ENCODE measurements at places on chromosomes 13 and 19.
A peak's percentile ranks its signal among the peaks of the same experiment; 100 is the strongest.

GRCh38 chr13:30857018-30857417, 49.1 kb upstream of the MEDAG start:
- DNase-seq, result no peak

- DNase-seq, result no peak
These were observed 2.5 kb downstream of the VPS36 start for GRCh38 chr13:52447815-52448552.

GRCh38 chr13:50531917-50532899, 311.3 kb downstream of the DLEU7 start:
- DNase-seq, result no peak

DNA sequence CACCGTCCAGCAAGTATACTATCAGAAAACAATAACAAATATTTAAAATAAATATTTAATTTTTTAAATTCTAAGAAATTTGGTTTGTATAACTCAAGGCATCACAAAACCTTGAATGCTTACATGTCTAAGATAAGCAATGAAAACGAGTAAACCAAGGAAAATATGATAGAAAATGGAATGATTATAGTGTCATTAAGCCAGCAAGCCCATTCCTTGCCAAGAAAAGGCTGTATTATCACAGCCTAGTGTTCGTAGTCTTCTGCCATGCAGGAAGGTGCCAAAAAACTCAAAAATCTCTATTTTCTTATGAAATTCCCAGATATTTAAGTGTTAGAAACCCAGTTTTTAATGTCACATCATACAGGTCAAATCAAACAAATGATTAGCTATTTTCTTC, 136.4 kb downstream of the STOML3 start:
- no peak for DNase-seq

GRCh38 chr19:45975306-45976070, 1.8 kb upstream of the NOVA2 start:
- DNase-seq, result no peak

GRCh38 chr19:30428844-30429243, 56.7 kb downstream of the ZNF536 start:
- no peak for DNase-seq

GRCh38 chr13:111253365-111253872, 67.0 kb upstream of the TEX29 start:
- DNase-seq, result no peak

DNA sequence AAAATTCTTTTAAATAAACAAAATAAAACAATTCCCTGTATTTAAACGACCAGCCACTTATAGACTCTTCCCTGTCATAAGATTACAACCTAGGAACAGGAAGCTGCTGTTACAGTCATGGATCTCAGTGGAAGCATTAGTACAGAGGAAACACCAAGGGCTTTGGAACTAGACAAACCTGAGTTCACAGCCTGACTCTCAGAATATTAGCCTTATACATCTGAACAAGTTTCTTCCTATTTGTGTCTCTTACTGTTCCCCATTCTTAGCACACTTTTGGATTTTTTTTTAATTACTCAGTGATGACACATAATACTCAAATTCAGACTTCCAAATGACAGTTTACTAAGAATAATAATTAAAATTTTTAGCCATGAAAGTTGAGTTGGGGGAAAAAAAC, 46.1 kb downstream of the ZDHHC20 start:
- no peak for DNase-seq

GRCh38 chr19:34633802-34634201, 43.2 kb downstream of the SCGB2B2 start:
- DNase-seq, result no peak

GRCh38 chr19:32222556-32222955, 122.9 kb upstream of the ZNF507 start:
- DNase-seq, result no peak

DNA sequence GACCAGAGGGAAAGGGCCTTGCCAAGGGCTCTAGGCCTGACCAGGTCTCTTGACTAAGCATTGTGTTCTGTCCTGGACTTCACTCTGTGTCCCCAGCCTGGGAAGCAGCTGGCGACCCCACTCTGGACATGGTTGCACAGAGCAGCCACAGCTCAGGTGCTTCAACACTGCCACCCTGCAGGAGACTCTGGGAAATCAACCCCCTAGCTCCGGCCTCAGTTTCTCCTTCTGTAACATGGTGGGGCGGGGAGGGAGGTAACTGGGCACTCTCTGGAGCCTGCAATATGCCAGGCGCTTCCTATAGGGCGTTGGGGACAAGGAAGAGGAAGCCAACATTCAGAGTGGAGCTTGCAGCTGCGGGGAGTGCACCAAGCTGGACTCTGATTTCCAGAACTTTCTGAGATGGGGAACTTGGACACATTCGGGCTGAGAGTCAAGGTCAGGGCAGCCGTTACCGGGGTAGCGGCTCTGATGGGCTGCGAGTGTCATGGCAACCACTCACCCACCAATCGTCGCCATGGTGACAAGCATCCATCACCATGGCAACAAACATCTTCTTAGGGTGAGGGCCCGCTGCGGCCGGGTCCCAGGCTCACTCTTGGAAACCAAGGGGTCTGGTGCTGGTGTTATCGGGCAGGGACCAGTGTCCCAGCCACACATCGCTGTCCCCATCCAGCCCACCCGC, 12.8 kb downstream of the F2RL3 start:
- no peak for DNase-seq

- DNase-seq, result no peak
These were observed 10.6 kb downstream of the FPR2 start for GRCh38 chr19:51771376-51772130.

DNA sequence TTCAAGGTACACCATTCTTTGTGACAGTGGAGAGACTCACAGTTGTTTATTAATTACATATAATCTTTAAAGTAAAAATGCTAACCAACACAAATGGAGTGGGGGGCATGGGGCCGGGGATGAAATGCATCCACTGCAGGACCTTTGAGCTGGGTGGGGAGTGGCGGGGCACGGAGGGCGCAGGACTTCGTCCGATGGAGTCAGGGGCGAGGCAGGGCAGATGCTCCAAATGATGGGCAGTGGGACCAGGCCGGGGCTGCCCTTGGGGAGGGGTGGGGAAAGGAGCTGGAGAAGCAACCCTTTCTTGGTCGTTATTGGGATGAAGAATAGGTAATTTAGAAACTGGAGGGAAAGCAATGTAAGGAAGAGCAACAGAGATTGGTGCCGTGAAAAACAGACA, 220.0 kb downstream of the TEX29 start:
- no peak for DNase-seq

GRCh38 chr19:44772959-44773358, 4.7 kb upstream of the CBLC start:
- no peak for DNase-seq

- no peak for DNase-seq
These were observed 88.4 kb downstream of the IRS2 start for GRCh38 chr13:109697936-109698335.

DNA sequence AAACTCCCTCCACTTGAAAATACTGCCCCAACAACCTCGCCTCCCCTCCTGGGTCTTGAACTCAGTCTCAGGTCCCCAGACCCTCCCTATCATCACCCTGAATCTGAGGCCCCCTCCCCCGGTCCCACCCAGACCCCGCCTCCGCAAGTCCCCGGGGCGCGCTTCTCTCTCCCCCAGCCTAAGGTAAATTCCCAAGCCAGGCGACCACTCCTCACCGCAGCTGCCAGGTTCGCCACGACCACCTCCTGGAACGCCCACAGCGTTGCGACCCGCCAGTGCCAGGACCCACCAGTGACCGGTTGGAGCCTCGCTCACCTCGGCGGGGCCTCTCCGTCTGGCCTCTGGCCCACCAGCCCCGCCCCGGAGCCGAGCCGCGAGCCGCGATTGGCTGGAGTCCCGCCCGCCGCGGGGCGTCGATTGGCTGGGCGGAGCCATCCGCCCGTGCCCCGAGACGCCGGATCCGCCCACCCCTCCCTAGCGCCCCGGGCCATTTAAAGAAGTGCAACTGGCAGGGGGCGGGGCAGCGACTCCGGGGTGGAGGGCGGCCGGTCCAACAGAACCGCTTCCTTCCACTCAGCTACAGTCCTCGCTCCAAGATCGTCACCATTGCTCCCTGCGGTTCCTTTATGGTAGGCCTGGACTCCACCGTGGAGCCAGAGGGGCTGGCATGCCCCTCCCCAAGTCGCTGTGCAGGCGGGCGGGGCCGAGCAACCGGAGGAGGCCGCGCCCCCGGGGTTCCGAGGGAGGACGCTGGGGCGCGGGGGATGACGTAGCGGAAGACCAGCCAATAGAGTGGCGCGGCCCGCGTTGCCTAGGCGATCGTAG, at the start of gene SERTAD3:
Gene SERTAD3 (minus strand): TSS at position 336 of the 825 bp plus-strand sequence. CDS start 2,255 bp downstream, outside the sequence.
- DNase-seq, result peak; percentile 100

DNA sequence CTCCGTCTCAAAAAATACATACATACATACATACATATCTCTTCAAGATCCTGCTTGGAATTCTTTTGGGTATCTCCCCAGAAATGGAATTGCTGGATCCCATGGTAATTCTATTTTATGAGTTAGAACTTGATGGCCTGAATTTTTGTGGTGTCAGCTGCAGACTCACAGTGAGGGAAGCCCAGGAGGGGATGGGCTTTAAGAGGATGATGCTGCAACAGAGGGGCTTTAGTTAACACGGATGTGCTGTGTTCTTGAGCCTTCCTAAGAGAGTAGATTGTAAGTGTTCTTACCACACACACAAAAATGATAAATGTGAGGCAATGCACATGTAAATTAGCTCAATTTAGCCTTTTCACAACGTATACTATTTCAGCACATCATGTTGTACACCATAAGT, 31.8 kb downstream of the CACNG6 start:
- DNase-seq, result no peak

- no peak for DNase-seq
These were observed 36.4 kb downstream of the RNF6 start for GRCh38 chr13:26185720-26186117.

DNA sequence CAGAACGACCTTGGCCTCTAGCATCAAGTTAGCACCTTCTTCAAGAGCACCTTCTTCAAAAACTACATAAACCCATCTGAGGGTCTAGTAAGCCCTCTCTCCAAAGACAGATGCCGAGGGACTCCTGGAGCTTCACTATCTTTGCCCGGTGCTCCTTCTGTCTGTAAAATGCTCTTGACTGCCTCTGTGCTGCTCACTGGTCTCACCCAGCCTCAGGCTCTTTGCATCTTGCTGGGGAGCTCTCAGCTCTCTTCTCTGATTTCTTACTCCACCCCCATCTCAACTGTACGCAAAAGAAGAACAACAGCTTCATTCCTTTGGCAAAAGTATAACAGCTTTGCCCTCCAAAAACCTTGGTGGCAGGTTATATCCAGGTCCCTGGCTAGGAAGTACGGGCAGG, 404.2 kb downstream of the KLF12 start:
- no peak for DNase-seq

- no peak for DNase-seq
These were observed 33.6 kb upstream of the EPHX3 start for GRCh38 chr19:15265850-15266248.

- no peak for DNase-seq
These were observed 1479.2 kb downstream of the SLITRK5 start for GRCh38 chr13:89150362-89150761.

GRCh38 chr19:18097993-18098890, 664 bp downstream of the MAST3 start:
- DNase-seq, result no peak

- no peak for DNase-seq
These were observed 28.0 kb upstream of the RB1 start for GRCh38 chr13:48275507-48275906.

GRCh38 chr19:18814063-18814462, 17.7 kb upstream of the UPF1 start:
- DNase-seq, result no peak

- no peak for DNase-seq
These were observed 253.9 kb upstream of the SGCG start for GRCh38 chr13:22926748-22927400.

GRCh38 chr13:33201659-33202058, 83.9 kb downstream of the STARD13 start:
- no peak for DNase-seq

DNA sequence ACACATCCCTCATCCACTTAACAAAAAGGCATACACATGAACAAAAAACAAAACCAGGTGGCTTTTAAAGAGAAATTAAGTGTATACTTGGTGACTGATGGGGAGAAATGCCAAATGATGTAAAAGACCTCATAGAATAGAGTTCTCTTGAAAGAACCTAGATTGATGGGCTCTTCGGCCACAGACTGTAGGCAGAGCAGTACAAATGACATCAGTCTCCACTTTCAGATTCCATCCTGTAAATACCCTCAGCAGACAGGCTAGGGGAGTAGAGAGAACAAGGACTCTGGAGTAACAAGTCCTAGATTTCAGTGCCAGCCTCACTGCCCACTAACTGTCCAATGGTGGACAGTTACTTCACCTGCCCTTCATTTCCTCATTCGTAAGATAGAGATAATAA, 203.8 kb downstream of the MZT1 start:
- no peak for DNase-seq

DNA sequence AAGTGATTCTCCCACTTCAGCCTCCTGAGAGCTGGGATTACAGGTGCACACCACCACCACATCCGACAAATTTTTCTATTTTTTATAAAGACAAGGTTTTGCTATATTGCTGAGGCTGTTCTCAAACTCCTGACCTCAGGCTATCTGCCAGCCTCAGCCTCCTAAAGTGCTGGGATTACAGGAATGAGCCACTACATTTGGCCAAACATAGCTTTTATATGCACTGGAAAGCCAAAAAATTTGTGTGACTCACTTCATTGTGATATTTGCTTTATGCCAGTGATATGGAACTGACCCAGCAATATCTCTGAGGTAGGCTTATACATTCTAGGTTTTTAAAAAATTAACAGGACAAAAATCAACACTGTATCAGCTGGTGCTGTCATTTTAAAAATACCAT, 26.8 kb upstream of the ACOD1 start:
- no peak for DNase-seq

- DNase-seq, result no peak
These were observed 56.2 kb upstream of the USPL1 start for GRCh38 chr13:30561511-30561910.

DNA sequence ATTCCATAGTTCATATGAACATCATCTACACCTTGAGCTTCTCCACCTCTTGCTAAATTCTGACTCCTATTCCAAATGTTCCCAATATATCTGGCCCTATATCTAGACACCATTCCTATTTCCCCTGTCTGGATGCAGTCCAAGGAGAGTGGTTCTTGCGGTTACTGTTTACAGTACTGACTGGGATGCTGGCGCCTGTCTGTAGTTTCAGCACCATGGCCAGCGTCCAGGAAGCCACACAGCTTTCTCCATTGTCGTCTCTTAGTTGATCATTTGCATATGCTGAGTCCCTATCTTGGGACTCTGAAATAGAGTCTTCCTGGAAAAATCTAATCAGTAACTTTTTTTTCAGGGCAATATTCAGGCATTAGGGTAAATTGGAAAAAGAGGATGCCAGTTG, 14.9 kb downstream of the LAIR2 start:
- DNase-seq, result peak; percentile 80

GRCh38 chr13:73168226-73168952, 109.6 kb downstream of the KLF5 start:
- DNase-seq, result no peak

DNA sequence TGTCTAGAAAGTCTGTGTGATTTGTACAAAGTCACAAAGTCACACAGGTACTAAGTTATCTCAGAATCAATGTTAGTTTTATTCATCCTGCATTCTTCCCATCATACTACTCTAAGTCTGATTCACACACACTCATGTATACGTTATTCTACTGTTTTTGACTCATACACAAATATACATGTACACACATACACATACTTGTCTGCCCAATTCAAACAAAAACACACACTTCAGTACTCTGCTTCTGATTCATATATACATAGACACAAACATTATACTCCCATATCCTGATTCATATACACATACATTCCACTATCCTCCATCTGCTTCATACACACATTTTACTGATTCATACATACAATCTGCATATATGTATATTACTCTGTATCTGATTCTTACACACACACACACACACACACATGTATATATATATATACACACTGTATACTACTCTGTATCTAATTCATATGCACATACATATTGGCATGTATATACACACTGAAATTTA, 69.3 kb downstream of the KLF12 start:
- DNase-seq, result no peak

All from Calu3 (cell line).